Daoy (cell line): ENCODE measurements at places on chromosomes 12 and 14. TPM values are rescaled to one million over a fixed set of nuclear protein-coding genes. Genes with fewer than 3 reads are reported as not detected.

DNA sequence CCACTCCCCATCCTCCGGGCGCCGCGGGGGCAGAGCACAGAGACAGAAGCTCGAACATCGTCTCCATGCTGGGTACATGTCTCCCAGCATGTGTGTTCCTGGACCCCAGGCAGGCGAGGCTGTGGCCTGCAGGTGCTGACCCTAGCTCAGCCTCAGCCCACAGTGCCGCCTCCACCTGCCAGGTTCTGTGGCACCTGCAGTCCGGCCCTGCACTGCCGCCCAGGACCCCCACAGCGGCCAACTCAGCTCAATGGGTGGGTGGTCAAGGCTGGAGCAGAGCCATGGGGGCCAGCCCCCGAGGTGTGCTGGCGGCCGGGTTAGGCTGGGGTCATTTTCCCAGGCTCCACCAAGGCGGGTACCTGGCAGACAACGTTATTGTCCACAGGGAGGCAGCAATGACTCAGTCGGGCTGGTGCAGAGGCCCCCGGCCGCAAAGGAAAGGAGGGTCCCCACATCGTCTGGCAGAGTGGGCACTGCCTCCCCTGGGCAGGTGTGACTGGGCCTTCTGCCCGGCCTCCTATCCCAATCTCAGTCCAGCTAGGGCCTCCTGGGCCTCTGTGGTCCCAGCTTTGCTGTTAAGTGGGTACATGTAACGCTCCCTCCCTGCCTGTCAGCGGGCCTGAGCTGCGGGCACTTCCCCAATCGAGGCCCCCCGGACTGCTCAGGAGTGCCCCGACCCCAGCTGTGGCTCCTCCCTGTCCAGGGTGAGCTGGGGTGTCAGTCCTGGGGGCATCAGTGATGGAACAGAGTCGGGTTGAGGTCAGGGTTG lies 20.2 kb upstream of the NUDT14 start:
- no peak for DNase-seq

DNA sequence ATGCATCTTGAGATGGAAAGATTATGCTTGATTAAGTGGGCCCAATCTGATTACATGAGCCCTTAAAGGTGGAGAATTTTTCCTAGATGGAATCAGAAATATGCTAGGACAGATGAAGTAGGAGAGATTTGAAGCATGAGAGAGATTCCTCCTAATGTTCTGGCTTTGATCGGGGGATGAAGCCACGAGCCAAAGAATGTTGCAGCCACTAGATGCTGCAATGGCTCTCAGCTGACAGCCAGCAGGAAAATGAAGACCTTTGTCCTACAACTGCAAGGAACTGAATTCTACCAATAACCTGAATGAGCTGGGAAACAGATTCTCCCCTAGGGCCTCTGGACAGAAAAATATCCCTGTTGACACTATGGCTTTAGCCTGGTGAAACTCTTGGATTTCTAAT lies 82.6 kb upstream of the ATP2B1 start:
- DNase-seq: no peak

DNA sequence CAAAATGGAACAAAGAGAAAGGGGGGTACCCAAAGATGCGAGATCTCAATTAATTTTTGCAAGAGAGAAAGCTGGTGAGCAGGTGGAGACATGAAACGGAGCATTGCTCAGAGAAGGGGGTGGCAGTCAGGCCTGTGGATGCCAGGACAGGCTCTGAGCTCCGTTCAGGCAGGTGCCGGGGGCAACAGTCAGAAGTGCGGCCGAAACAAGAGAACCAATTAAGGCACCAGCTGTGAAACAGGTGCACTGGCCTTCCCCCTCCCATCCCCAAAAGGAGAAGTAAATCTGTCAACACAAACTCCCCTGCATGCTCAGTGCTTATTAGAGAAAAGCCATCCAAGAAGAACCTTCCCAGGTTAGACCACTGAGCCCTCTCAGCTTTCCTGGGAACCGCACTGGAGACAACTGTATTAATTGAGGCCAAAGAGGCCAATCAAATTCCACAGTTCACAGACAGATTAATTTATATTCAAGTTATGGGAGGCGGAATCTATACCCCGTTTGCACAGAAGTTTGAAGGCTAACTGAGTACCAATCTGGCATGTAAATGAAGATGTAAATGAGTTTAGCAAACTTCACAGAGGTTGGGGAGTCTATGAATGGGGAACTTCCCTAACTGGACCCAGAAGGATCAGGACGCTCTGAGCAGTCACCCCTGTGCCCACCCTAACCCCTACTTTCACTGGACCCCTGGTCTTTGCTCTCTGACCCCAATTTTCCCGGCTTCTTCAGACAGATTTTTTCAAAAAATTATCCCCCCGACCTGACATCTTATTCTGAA lies 20.9 kb downstream of the OAS2 start:
- DNase-seq: no peak

The AKAP5 gene
- total RNA-seq: 1.6 and 2.9 TPM in 2 replicates

DNA sequence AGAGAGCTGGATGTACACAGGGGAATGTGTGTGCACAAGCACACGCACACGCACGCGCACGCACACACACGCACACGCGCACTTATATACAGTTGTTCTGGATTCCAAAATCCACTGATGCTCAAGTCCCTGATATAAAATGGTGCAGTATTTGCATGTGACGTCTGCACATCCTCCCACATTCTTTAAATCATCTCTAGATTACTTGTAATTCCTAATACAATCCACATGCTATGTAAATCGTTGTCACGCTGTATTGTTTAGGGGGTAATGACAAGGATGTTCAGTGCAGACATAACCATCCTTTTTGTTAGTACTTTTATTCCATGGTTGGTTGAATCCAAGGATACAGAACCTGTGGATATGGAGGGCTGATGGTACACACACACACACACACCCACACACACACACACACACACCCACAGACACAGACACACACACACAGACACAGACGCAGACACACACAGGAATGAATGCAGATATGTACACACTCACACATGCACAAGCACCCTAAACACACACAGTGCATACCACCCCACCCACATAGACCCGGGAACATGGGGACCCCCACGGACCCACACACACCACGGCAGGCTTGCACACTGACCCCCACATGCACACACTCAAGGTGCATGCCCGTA lies 188.5 kb upstream of the PRMT8 start:
- no peak for DNase-seq

DNA sequence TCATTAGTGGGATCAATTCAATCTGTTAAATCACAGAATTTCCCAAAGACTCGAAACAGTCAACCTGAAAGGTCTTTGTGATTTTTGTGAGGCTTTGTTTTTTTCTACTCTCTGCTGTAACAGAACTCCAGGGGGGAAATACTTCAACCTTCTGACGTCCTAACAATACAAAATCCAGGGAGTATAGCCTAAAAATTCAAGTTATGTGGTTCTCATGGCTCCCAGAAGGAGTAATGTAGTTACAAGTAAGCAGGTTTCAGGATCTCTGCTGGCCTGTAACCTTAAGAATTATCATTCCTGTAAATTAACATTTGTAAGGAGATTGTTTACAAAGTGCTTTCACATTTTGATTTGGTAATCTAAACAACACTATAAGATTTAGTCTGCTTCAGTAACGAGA lies 39.9 kb downstream of the VEZT start:
- no peak for DNase-seq

GRCh38 chr12:76685246-76685678 lies 78.7 kb upstream of the ZDHHC17 start:
- DNase-seq: peak; percentile 12

DNA sequence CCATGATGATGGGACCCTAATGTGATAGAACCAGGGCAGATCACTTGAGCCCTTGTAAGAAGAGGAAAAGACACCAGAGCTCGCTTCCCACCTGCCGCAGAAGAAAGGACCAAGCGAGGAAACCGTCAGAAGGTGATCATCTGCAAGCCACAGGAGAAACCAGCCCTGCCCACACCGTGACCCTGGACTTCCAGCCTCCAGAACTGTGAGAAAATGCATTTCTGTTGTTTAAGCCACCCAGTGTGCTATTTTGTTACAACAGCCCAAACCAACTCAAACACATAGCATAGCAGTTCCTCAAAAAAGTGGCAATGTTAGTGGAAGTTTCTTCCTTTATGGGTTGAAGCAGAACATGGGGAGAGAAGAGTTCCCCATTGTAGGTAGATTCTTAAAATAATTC lies 107.9 kb upstream of the BCL2L14 start:
- no peak for DNase-seq

- no peak for DNase-seq
Observed at GRCh38 chr12:90086281-90086680, 377.6 kb upstream of the ATP2B1 start.

The APOLD1 gene
- total RNA-seq: 8.4 and 10.2 TPM in 2 replicates

DNA sequence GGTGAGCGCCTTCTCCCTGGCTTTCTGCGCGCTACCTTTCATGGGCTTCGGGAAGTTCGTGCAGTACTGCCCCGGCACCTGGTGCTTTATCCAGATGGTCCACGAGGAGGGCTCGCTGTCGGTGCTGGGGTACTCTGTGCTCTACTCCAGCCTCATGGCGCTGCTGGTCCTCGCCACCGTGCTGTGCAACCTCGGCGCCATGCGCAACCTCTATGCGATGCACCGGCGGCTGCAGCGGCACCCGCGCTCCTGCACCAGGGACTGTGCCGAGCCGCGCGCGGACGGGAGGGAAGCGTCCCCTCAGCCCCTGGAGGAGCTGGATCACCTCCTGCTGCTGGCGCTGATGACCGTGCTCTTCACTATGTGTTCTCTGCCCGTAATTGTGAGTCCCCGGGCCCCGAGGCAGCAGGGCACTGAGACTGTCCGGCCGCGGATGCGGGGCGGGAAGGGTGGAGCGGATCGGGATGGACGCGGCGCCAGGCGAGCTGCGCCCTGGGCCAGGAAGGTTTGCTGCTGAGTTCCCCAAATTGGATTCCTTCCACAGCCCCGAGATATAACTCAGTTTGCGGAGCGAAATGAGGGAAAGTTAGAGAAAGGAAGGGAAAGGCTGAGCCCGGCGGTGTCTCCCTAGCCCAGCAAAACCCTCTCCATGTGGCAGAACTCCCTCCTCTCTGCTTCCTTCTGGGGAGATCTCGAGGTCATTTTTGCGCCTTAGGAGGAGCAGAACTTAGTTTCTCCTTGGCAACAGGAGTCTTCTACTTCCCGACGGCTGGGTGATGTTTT lies 972 bp downstream of the PTGDR start:
- peak; percentile 27 for DNase-seq

- DNase-seq: no peak
Observed at GRCh38 chr14:22304326-22304725, 284.7 kb downstream of the DAD1 start.

- DNase-seq: no peak
Observed at GRCh38 chr12:114096461-114096860, 130.3 kb upstream of the RBM19 start.

- DNase-seq: peak; percentile 49
Observed at GRCh38 chr12:62604871-62605270, 138.2 kb downstream of the MON2 start.

GRCh38 chr14:58177125-58177524 lies 22.8 kb upstream of the ACTR10 start:
- DNase-seq: no peak

The CHGA gene
- not detected in 2 replicates for total RNA-seq

DNA sequence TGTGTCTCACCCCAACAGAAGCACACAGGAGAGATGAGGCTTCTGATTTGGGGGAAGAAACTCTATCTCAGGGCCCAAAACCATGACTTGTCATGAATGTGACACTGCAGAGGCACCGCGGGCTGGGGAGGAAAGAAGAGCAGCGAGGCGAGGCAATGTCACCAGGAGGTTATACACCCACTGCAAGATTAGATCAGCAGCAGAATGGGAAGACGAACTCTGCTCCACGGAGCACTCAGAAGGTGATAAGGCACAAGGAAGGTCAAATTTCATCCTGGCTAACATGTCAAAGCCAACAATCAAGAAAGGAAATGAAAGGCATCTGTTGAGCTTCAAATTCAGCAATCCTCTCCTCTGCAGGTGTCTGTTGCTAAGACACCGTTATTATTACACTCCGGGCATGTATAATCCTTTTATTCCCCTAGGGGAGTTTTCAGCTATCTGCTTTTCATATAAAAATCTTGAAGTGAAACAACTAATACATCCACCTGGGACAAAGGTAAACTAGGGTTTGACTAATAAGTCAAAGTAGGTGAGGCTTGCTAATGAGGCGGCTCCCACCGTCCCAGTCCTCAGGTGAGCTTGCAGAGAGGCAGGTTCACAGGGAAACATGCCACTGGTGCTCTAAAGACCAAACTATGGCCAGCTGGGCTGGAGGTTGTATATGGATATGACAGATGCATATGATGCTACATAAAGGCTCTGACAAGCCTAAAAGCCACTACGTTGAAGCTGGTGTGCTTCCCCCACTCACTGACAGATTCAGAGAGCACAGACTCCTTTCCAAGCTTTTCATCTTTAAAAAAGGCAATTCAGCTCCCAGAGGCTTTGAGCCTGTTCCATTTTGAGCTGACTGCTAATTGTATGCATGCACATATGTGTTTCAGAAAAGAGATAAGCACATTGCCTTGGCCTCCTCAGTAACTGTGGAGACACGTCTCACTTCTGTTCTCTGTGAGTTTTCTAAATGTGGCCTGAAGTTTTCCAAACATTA lies 221.2 kb downstream of the NELL2 start:
- no peak for DNase-seq

- no peak for DNase-seq
Observed at GRCh38 chr12:92139634-92140150, 6.0 kb downstream of the BTG1 start.

The RFX4 gene
- total RNA-seq: not detected in 2 replicates

The PROX2 gene
- total RNA-seq: not detected in 2 replicates

DNA sequence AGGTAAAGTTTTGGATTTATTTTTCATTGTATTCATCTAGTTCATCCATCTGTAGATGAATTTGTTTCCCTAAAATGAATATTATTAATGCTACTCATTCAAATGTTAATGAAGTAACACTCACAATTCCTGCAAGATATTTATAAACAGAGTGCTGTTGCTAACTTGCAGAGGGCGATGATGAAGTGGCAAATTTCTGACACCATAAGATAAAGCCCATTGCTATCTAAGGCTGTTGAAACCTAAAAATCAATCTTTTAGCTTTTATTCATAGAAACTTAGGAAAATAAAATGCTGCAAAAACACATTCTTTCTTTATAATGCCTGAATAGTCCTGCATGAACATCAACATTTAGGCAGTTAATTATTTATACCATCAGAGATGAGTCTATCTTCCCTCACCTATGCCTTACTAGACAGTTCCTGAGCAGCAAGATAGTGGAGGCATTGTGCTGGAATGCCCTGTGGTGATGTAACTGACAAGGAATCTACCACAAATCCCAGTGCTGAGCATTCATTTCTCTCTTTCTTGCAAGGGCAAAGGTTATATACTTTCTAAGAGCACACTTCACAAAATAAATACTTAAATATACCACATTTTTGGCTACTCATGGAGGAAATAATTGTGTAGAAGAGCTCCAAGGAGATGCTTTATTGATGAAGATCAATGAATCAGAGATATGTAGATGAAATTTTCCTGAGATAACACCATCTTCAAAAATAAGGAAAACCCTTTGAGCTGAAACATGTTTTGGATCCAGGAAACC lies 57.6 kb downstream of the LMNTD1 start:
- peak; percentile 77 for DNase-seq

The SLC25A47 gene
- not detected in 2 replicates for total RNA-seq

GRCh38 chr12:50574601-50575348 lies 70.0 kb downstream of the DIP2B start:
- DNase-seq: no peak

DNA sequence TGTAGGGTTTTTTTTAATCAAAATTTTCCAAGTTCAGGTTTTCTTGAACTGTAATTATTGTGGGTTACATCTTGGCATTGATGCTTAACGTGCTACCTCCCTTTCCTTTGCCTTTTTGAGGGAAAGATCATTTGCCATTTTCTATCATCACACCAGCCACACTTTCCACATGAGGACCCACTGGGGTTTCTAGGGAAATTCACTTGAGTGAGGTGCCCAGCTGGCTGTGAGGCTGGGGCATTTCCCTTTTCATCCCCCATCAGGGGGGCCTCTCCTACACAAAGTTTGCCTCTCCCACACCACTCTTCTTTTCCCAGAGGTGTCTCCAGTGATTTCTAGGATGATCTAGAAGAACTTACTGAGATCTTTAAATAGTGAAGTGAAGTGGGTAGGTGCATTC lies 335.7 kb downstream of the BMP4 start:
- no peak for DNase-seq
